Foreskin keratinocyte (primary cell): ENCODE measurements at places on chromosomes 7 and 10.

- DNase-seq: peak; percentile 47
These were observed 181.7 kb downstream of the HECW1 start for GRCh38 chr7:43294080-43294630.

- DNase-seq: no peak
These were observed 32.1 kb downstream of the CRCP start for GRCh38 chr7:66146701-66147100.

DNA sequence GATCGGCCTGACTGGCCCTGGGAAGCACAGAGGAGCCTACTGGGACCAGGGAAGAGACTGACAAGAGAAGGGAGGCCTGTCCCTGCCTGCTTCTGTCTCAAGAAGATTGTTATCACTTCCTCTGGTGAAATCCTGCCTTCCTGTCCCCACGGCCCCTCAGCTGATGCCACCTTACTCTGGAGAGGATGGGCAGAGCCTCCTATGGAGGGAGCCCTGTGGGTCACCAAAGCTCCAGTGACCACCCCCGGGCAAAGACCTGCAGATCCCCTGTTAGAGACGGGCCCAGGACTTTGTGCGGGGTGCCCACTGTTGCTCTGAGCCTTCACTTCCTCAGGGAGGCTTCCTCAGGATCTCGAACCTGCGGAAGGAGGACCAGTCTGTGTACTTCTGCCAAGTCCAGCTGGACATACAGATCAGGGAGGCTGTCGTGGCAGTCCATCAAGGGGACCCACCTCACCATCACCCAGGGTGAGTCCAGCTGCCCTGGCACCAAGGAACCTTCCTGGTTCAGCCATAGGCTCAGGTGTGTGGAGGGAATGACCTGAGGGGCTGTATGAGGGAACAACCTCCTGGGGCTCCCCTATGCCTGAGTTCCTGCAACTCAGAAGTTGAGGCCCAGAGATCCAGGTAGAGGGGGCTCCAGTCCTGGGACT, 1.4 kb upstream of the PILRB start:
- no peak for DNase-seq

DNA sequence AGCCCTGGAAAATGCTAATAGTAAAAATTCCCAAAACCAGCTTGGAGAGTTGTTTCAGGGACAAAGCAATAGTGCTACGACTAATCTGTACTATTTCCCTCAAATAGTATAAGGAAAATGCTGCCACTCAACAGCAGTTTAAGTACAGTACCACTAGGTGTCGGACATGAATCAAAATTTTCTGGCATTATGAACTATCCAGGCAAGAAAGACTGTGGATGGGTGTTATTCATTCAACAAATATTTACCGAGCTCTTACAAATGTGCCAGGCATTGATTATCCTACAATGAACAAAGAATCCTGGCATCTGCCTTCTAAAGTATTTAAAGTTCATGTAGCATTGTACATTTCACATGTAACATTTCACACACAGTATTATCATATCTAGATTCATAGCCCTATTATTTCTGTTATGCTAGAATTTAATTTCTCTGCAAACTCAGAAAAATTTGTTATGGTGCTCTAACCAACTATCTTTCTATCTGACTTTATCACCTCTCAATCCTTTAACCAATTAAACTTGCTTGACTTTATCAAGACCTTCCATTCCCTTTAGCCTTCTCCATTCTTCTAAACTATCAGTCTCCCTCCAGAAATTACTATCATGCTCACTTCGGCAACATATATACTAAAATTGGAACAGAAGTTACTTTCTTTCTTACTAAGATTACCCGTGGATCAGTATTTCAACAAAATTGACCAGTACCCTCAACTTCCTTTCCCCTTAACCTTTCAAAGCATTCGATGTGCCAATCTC, 80.6 kb downstream of the ARHGAP21 start:
- DNase-seq: peak; percentile 77

DNA sequence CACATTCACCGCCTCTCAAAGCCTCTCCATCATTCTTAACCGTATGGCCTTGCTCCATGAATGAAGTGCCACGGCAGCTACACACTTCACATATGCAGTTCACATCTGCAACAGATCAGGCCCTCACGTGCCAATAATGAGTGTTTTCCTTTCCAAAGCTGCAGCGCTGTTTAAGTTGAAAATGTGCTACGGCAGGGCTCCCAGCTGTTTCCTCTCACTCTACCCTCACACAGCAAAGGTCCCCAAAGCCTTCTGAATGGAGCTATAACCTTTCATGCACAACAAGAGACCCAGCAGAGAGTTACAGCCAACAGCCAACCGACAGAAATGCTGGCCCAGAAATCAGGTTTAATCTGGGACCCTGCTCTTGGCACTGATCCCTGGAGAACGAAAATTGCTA, 236.1 kb downstream of the ELMO1 start:
- no peak for DNase-seq

DNA sequence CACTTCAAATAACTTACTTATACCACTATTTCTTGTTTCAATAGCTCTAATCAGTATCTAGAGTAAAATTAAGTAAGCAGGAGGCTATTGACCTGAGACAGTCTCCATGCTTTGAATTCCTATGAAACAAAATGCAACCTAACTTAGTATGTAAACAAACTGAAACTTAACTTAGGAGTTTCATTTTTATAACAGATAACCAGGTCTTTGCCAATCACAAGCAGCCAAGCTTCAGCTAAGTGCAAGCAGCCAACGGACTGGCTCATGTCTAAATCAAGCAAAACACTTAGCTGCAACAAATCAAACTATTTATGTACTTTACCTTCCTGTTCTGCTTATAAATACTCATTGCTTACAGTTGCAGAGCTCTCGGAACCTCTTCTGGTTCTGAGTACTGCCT, 4.4 kb upstream of the GSTK1 start:
- no peak for DNase-seq
